Right ventricle myocardium superior (tissue), 1 donor: ENCODE measurements at places on chromosomes 16 and 17. TPM values are rescaled to one million over a fixed set of nuclear protein-coding genes. Genes with fewer than 3 reads are reported as not detected.

Gene C16orf46
- total RNA-seq: 0.38 TPM

Gene SHCBP1
- 0.70 TPM for total RNA-seq

Gene RDM1
- not detected for total RNA-seq

Gene ATP2A3
- total RNA-seq: 6.0 TPM

Gene CIBAR2
- not detected for total RNA-seq

Gene MT1M
- 5.4 TPM for total RNA-seq

Gene ABCA9
- 31.7 TPM for total RNA-seq

Gene CALB2
- 0.30 TPM for total RNA-seq

Gene NT5M
- total RNA-seq: 8.5 TPM

Gene KRT33B
- total RNA-seq: not detected

Gene RMI2
- 0.48 TPM for total RNA-seq

Gene RASL10B
- 22.3 TPM for total RNA-seq

Gene TCF25
- 83.2 TPM for total RNA-seq

Gene DYNC1LI2
- total RNA-seq: 66.9 TPM

Gene KRTAP9-8
- total RNA-seq: not detected

Gene TBC1D3C
- not detected for total RNA-seq

Gene USP31
- total RNA-seq: 25.7 TPM

Gene ACSM2A
- not detected for total RNA-seq
